ENCODE measurements at places on chromosomes 5 and 9.

DNA sequence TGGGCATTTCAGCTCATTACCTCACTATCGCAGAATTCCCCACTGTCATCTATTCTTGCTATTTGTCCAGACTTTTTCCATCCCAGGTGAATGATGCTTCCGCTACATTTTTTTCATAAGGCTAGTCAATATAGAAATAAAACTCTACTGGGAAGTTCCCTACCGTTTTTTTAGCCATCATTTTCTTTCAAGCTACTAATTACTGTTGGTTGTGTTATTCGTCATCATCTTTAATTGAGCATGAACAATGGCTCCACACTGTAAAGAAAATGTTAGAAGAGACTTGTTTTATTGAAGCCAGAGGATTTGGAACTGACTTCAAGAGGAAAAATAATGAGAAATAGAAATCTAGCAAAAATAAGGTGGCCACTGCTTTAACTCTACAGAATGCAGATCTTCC is 265.0 kb downstream of the ZNF608 start:
- no peak for DNase-seq

DNA sequence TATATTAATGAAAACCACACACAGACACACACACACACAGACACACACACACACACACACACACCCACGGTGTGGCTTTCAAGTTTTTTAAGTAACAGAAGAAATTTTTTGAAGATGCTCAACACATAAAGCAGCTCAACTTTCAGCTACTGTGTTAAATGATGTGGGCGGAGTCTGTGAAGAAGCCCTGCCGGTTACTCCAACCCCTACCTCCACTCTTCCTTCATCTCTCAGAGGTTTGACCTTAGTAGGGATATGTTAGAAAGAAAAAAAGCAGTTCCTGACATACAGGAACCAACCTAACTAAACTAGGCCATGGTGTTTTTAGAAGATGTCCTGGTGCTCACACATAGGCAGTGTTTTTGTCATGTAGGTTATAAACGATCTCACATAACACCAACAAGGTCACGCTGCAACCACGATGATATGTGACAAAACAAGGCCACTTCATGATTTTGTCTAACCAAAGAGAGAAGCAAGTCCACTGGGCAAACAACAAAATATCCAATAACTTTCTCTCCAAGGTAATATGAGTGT is 112.8 kb downstream of the EMB start:
- no peak for DNase-seq

GRCh38 chr5:27087747-27088146 is 49.4 kb upstream of the CDH9 start:
- no peak for DNase-seq

GRCh38 chr9:2859776-2860379 is 16.0 kb upstream of the PUM3 start:
- peak; percentile 68 for DNase-seq

DNA sequence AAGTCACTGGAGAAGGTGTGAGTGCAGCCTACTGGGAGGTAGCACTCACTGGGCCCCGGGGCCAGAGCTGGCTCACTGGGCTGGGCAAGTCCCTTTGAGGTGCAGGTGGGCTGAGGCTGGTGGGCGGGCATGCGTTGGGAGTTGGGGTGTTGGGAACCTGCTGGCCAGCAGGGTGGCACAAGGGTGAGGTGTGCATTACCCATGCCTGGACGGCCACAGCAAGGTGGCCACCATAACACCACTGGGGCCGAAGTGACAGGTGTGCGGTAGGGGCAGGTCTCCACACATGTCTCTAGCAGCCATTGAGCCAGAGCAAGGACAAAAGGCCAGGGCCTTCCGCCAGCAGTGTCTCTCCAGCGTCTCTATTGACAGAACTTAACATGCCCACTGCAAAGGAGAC is 22.6 kb downstream of the PRRT1B start:
- no peak for DNase-seq

GRCh38 chr5:11497651-11498050 is 406.6 kb downstream of the CTNND2 start:
- no peak for DNase-seq

DNA sequence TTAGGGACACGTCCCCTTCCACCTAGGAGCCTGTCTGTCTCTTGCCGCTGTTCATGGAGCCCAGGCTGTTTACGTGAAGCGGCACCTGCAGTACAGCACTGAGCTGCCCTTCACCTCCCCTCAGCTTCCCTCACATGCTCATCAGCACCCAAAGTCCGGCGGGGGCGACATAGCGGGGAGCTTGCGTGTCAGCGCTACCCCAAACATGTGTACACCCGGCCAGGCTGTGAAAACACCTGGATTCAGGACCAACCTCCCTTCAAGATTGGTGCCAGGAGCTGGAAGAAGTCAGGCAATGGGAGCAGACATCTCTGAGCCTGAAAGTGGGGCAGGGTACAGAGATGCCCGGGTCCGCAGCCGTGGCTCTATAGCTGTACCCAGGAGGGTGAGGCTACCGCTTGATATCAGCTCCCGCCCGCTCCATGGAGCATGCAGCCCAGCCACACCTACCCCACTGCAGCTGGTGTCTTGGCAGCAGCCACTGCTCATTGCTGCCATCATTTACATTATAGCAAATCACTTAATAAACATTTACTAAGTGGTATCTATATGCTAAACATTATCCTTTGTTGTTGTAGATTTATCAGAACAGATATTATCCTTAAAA is 712.1 kb downstream of the CDH9 start:
- DNase-seq: no peak

DNA sequence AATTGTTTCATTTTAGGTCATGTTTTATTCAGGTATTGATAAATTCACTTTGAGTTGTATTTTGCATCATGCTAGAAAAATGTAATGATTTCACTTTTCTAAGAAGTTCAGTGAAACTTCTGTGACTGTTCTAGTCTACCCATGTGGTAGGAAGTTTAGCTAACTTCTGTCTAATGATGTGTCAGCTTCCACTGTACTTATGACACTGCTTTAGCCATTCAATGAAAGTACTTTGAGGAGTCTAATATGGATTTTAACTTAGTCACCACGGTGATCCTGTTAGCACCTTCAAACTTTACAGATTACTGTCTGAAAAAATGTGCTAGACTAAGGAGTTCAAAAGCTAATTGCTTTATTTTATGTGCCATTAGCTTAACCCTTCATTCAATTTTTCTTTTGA is 1510.5 kb upstream of the CDH9 start:
- no peak for DNase-seq

GRCh38 chr5:108260117-108260857 is 121.6 kb downstream of the FBXL17 start:
- no peak for DNase-seq

- no peak for DNase-seq
Measured at GRCh38 chr5:14328144-14328543, 185.0 kb downstream of the TRIO start.

GRCh38 chr9:89886281-89886700 is 281.5 kb downstream of the GADD45G start:
- no peak for DNase-seq

GRCh38 chr9:37430841-37431597 is 8.5 kb downstream of the GRHPR start:
- DNase-seq: no peak

GRCh38 chr5:160251406-160252155 is 22.3 kb downstream of the FABP6 start:
- DNase-seq: no peak

DNA sequence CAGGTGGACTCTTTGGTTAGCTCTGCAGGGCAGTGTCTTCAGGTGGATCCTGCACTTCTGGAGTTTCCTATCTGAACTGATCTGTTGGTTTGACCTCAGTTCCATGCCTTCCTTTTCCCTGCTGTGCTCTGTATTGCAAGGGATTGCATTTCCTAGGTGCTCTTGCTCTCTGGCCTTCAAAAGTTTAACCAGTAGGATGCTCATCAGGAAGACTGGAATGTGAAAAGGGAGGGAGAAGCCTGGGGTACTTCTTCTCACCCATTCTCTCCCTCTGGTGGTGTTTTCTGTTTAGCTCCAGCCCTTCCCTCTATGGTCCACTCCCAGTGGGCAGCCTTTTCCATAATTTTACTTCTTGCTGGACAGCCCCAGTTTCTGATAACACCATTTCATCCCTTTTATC is 78.5 kb downstream of the ZNF618 start:
- no peak for DNase-seq

GRCh38 chr5:69295088-69295754 is 37.4 kb downstream of the CCDC125 start:
- DNase-seq: no peak

DNA sequence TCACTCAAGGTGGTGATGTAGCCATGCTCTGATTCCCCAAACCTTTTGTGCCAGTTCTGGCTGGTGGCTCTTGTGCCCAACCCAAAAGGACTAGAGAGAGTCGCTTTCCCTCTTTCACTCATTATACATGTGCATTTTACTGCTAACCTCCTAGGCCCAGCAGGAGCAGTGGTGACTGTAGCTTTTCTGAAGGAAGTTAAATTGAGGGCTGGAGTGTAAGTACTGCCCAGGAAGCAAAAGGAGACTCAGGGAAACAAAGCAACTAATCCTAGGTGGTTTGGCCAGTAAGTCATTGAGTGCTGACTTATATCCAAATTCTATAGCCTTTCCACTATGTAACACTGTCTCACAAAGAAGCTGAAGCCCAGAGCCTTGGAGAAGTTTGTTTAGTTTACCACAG is 194.4 kb upstream of the ZNF462 start:
- no peak for DNase-seq

DNA sequence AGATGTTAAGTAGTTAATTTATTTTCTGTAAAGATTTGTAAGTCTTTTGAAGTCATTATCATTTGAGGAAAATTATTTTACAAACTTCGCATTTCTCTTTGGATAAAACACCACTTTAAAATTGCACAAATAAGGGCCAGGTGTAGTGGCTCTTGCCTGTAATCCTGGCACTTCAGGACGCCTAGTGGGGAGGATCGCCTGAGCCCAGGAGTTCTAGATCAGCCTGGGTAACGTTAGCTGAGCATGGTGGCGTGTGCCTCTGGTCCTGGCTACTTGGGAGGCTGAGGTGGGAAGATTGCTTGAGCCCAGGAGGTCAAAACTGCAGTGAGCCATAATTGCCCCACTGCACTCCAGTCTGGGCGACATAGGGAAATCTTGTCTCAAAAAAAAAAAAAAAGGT is 185.5 kb downstream of the KDM4C start:
- DNase-seq: no peak

DNA sequence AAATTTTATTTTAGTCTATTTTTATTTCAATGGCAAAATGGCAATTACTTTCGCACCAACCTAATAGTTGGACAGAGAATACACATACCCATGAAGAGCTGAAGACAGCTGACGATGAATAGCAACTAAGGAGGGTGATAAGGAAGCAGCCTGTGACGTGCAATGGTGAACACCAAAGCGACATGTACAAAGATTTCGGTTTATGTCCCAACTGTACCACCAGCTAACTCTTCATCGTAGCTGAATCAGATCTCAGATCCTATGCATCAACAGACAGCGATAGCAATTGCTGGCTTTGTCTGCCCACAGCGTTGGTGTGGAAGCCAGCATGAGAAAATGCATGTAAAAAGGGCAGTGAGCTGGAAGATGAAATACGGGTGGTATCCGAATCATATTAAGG is 130.6 kb upstream of the ANKH start:
- DNase-seq: no peak

- no peak for DNase-seq
Measured at GRCh38 chr9:75464726-75465125, 376.4 kb downstream of the OSTF1 start.

DNA sequence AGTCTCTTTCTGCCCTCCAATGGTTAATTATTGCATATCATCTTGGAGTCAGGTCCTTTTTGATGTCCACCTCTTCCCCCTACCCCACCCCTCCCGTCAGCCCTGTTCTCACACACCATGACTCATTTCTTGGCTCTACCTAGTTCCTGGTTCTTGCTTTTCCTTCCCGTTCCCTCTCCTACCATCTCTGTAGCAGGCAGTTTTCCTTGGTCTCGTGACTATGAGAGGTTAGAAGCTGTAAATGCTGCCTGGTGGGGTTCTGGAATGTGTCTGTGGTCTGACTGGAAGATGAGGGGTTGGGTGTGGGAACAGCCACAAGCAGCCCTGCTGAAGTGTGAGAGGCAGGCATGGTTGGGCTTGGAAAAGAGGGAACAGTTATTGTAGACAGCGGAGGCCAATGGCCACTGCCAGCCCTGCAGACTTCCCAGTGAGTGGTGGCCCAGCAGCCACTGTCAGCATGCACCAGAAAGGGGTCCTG is 18.2 kb downstream of the SLC22A5 start:
- no peak for DNase-seq

GRCh38 chr9:69122549-69123141 is 51.4 kb upstream of the TJP2 start:
- no peak for DNase-seq

DNA sequence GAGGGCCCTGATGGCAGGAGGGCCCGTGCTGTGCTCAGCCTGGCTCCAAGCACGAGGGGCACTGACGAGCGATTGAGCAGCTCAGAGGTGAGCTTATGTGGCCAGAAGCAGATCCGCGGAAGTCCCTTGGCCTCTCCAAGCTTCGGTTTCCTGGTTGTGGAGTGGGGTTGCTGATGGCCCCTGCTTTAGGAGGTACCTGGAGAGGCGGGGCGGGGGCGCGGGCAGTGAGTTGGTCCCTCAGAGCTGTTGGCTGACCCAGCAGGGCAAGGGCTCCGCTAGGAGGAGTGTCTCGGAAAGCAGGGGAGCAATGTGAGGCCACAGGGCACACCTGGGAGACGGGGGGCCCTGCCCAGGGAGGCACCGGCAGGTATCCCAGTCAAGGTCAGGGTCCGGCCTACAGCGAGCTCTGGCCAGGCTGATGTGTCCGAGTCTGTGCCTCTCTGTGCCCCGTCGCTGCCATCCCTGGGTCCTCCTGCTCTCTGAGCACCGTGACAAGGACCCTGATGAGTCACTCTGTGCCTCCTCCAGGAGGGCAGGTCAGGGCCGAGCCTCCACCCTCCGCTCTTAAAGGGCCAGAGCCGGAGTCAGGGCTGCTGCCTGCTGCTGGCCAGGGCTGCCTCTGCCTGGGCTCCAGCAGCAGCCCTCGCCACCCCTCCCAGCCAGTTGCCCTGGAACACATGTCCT is 14.8 kb downstream of the NCS1 start:
- DNase-seq: no peak

GRCh38 chr9:37066139-37066725 is 32.2 kb upstream of the PAX5 start:
- no peak for DNase-seq
